ENCODE measurements at places on chromosomes 2 and 18.

DNA sequence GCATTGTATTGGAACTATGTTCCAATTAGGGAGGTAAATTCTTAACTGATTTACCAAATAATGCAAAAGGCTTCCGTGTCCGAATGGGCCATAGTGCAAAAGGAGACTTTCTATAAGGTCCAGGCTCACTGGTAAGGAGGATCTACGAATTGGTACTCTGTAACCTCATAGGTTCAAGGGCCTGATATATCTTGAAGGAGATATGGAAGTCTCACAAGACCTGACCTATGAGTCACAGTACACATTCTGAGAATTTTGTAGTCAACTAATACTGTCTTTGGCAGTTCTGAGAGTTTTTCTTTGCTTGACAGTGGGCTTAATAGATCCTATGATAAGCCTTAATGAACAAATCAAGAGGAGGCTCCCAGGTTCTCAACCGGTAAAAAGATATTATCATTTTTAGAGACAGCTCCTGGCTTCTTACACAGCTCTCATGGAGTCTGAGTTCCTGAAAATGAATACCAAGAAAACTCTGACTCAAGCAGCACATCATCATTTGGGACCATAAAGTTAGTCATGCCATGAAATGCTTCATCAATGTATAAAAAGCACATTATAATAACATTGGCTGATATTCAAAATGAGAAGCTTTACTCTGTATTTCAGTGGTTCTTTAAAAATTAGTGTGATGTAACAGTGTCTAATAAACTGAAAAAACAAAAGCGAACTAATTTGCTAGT is 1275.2 kb upstream of the CRIM1 start:
- no peak for DNase-seq

DNA sequence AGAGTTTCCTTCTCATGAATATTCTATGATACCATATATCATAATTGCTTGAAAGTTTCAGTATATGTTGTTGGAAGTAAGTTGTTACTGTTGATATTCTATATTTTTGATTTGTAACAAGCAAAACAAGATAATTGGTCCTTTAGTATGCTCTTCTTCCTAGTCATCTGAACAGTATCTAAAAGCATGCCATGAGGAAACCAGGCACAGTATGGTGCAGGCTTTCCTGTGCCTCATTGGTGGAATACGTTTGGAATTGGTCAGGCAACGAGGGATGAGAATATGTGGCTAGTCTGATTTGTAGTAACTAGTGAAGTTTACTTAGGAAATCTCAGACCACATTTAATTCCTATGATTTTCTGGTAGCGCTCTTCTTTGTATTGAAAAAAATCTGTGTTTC is 22.8 kb downstream of the ASXL3 start:
- DNase-seq: no peak

- DNase-seq: no peak
These were observed 145.3 kb upstream of the SLC35G4 start for GRCh38 chr18:11464129-11464528.

DNA sequence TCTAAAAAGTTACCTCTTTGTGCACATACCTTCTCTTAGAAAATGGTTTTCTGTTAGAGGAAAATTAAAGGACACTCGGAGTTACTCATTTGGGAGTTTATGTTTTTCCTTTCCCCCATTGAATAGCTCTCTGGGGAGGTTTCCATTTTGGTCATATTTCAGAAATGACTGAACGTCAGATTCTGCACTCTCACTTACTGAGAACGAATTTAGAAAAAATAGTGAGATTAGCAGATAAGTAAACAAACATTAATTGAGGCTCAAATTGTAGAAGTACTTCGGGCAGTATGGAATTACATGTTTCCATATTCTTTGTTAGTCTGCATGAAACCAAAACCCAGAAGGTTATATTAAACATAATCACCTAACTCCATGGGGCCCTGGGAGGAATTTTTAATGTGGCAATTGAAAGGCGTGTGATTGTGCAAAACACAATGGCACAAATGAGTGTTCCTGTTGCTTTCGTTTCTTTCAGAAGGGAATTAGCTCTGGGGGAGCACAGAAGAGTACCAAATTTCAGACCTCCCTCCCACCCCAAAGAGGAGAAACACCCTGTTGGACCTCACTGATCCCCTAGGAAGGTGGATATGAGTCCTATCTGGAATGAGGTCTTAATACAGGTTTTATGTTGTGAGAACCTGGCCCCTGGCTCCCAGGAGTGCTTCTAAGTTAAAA is 212.3 kb downstream of the BCL2 start:
- no peak for DNase-seq

GRCh38 chr2:191049728-191050639 is 36.0 kb upstream of the STAT1 start:
- DNase-seq: no peak

All from activated CD4-positive, alpha-beta T cell treated with anti-CD3 and anti-CD28 coated beads, Interleukin-2, amount 50 U/mL, for 24 hours (primary cell).